ENCODE measurements at places on chromosomes 3 and 15.

- no peak for DNase-seq
These were observed 40.0 kb upstream of the ATP10A start for GRCh38 chr15:25903024-25903581.

- DNase-seq = no peak
These were observed 928.9 kb upstream of the NR2F2 start for GRCh38 chr15:95401587-95401986.

- no peak for DNase-seq
These were observed 31.5 kb downstream of the RASGRF1 start for GRCh38 chr15:79059081-79059572.

DNA sequence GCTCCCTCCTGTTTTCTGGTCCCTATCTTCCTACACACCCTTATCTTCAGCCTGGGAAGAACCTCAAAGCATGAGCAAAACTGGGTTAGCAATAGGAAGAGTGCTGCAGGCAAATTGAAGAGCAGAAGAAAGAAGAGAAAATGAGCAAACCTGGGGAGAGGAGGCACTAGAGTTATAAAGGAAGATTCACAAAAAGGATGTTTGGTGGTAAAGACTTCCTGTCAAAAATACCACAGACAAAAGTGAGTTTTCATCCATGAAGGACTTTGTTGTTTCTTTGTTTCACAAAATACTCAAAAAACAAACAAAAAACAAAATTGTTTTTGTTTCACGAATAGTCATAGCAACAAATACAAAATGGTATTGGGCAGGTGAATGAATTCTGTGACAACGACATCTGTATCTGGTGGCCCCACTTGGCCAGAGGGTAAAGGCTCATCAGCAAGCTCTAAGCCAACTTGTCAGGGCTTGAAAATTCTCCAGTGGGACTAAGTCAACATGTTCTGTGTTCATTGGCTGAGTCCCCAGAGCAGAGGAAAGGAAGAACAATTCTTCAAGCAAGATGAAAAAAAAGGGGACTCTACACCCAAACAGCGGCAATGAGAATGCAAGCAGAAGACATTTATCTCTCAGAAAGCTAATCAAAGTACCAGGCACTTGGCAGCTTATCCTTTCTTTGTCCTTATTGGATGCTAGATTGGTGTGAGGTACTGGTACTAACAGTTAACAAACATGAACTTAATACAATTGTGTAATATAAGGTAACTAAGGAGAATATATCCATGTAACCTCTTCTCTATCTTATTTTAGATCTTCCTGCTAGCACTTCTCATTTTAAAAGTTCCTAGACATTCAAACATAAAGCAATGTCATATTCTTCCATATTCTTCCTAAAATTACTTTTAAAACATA, 9.7 kb downstream of the ATP8B4 start:
- DNase-seq = no peak

GRCh38 chr3:53229606-53230005, 26.2 kb downstream of the TKT start:
- DNase-seq = no peak

DNA sequence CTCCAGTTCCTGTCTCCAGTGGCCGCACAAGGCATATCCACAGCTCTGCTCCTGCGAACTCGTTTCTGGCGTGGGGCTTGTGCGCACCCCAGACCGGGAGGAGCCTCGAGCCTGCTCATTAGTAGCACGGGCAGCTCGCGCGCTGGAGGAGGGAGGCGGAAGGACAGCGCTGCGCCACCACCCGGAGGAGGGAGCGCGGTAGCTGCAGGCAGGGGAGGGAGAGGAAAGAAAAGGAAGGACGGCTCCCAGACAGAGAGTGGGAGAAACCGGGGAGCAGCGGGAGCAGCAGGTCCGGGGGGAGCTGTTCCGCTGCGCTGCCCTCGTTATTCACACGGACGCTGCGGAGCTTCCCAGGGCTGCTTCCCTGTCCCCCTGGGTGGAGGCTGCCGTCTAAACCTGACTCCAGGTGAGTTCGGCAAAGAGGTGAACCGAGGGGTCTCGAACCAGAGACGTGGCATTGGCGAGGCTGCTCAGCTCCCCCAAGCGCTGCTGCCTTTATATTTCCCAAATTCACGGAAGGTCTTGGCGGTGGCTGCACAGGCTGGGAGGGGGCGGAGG, 121.3 kb upstream of the ZNF717 start:
- DNase-seq = no peak

DNA sequence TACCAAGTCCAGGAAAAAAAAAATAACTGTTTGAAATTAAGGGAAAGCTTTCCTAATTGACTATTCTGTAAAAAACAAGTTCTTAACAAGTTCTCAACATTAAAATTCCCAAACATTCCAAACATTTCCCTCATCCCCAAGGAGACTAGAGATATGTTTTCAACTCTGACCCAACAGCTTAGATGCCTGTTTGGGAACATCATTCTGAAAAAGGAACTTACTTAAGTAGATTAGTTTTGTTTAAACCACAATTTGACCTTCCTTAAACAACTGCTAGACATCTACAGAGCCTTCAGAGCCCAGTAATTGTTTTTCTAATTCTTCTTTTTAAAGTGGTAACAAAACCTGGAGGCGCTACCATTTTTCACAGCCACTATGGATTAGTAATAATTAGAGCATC, 12.8 kb downstream of the UBR1 start:
- no peak for DNase-seq

DNA sequence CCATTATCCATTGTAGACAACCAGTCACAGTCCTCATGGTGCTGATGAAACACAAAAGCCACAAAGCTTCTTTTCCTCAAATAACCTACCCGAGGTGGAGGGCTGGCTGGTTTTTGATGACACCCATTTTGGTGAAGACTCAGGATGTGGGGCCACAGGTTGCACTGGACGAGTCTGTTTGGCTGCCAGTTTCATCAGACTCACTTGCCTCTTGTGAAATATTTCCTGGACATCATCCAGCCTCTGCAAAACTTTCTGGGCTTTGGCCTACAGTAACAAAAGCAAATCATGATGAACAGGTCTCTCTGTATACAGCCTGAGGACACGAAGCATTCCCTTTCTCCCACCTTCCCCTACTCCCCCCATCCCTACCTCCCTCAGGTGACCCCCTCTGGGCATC, 42.2 kb downstream of the B3GNT5 start:
- no peak for DNase-seq

DNA sequence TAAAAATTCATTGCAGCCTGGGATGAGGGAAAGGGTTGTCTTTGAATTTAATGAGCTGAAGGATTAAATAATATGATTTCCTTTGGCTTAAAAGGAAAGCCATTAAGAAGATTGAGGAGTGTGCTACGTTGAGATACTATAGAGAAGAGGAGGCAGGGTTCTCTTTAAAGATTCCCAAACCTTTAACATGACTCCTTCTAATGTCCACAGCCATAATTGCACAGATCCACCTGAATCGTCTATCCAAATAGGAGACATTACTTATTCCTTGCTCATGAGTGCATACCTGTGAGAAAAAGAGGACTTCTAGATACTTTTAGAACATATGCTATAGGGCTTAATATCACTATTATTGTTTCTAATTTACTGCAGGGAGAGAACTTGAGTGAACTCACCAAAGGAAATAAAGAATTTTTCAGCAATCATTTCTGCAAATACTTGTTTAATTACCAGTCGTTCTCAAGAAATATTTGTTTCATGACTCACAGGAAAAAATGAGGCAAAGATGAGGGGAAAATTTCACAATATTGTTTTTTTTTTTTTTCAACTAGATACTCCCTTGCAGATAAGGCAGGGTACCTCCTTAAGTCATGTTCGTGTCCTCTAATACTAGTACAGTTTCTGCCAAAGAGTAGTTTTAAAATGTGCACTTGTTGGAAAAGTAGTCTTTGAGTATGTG, 8.9 kb upstream of the SUCNR1 start:
- no peak for DNase-seq

GRCh38 chr3:81761904-81762580, 597 bp upstream of the GBE1 start:
- no peak for DNase-seq

DNA sequence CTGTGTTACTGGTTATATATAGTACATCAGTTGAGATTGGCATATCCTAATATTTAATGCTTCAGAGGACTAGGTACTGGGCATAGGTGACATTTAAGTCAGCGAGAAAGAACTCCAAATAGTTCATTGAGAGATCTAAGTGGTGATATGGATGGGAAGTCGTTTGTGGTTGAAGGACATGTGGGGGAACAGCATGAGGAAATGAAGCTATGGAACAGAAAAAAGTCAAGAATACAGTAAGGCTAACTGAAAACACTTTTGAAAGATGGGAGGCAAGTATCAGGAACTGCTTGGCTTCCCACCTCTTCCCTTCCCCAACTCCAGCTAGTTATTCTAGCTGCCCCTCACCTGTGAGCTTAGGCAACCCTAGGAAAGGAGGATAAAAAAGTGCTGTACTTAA, 3.7 kb upstream of the MYO5A start:
- no peak for DNase-seq

- no peak for DNase-seq
These were observed 308.2 kb downstream of the CTNNB1 start for GRCh38 chr3:41507336-41508062.

DNA sequence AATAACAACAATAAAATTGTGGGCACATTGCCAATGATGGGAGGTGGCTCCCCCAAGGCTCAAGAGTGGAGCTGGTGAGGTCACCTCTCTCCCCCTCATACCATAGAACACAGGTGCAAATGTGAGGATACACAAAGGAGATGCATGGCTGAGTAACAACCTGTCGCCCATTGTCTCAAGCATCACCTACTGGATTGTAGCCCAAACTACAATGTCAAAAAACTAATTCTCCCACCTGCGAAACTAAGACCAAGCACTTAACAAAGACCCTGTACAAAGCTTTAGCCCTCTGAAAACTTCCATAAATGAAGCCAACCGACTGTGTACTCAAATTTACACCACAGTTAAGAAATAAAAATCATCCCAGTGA, 50.4 kb upstream of the IGSF11 start:
- DNase-seq = no peak

DNA sequence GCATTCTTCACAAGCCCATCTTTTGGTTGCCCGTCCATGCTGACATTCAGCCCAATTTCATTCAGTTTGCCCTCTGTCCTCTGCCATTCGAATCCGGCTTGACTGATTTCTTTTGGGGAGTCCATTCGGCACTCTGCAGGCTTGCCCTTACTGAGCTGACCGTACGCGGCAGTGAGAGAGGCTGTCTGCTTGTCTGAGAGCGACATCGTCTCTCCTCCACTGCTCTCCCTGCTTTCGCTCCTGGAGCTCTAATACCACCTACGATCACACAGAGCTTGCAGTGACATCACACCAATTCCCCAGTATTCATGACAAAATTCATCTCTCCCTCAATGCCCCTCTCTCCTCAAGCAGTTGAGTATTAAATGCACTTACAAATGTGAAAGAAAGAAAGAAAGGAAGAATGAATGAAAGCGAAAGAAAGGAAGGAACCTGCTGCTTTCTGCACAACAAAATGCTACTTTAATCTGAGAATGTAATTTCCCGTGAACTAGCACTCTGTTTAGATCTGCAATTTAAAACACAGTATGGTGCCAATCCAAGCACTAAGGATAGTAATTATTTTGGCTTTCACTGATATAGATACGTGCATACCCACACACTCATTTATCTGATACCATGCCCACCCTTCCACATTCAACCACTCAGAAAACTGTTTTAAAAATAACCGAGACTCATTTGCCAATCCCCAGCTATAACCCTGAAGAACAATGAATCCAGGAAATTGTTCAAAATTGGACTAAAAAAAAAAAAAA, 89.5 kb downstream of the DHX30 start:
- no peak for DNase-seq

DNA sequence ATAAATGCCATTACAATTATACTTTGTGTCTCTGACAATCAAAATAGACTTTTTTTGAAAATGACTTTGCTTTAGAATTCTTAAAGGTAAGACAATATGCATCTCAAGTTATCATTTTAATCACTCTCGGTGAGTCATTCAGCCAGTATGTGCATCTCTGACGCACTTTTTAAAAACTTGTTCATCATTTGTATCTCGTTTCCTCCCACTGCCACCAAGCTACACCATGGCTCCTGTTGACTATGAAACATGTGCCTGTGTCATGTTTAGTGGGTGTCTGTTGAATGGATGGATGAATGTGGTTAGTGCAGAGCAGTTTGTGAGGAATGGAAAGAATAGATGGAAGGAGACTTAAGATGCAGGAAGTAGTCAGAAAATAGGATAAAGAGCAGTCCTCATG, 68.6 kb downstream of the ARPP21 start:
- DNase-seq = no peak

DNA sequence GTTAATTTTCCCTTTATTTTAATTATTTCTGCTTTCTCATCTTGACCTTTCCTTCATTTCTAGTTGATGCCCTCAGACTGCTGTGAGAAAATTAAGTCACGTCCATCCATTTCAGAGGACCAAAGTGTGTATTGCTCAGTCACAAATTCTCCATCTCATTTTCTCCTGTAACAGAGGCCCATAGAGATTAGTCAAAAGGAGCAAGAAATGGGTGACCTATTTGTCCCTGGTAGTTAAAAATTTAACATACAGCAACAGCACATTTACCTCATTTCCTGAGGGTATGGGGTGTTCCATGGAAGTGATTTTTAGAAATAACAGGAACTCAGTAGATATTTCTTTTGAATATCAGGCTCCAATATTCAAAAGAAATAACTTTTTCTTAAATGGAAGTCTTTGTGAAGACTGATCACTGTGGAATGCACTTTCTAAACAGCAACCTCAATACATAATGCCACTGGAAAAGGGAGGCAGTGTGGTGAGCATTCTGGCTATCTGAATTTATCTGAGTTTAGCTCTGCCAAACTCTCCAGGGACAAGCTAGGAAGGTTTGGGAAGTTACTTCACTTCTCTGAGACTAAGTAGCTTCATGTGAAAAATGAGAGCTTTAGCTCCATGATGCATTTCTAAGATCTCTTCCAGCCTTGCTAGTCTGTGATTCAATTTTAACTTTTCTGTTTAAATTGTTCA, 808.2 kb downstream of the SQOR start:
- no peak for DNase-seq

DNA sequence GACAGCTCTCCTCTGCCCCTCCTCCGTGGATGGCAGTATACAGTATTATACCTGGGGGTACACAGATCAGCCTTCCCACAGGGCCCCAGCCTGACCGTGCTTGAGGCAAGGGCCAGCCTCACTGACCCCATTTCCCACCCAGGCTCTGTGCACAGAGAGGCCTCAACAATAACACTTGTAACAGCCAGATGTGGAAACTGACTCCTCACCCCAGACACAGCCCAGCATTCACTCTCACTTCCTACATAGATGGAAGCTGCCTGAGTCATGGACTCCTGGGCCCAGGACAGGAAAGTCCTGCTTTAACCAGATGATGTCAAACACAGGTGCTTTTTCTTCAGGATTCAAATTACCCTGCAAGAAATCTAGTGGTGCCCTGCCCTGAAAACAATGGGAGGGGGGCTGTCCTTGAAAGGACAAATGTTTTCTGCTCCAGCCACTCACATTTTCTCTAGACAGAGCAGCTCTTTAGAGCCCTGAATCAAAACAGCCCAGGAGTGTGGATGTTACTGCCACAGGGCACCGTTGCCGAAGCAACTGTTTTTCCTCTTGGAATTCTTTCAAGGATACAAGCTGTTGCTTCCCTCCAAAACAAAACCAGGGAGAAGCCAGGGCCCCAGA, 16.4 kb downstream of the CCDC12 start:
- DNase-seq = no peak

GRCh38 chr3:134838599-134838998, 43.5 kb downstream of the EPHB1 start:
- DNase-seq = no peak

All from keratinocyte (primary cell).